ENCODE measurements at places on chromosomes 16 and 17. TPM values are rescaled to one million over a fixed set of nuclear protein-coding genes. Genes with fewer than 3 reads are reported as not detected.

GRCh38 chr17:15942207-15942833 is 2.6 kb upstream of the ADORA2B start:
- no peak for DNase-seq

- DNase-seq = no peak
These were observed 20.3 kb downstream of the KPNB1 start for GRCh38 chr17:47670064-47670463.

GRCh38 chr17:44033861-44034408 is 19.2 kb upstream of the TMEM101 start:
- no peak for DNase-seq

DNA sequence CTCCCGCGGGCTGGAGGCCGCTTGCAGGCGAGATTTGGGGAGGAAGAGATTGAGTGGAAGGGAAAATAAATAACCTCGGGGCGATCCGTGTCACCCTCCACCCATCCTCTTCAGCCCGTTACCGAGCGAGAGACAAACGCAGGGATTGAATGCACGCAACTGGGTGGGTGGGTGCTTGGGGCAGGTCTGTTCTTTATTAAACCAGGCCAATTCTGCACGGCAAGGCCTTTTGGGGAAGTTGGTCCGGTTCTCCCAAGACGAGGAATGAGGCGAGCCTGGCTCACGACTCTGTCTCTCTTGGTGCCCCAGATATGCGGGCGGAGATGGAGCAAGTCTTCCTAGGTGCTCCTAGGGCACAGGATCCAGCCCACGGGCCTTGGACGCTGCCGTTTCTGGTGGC is 396 bp upstream of the HOXB7 start:
- DNase-seq = no peak

Gene MYH8
- not detected for total RNA-seq

Measured in glomerular endothelial cell (primary cell).